T47D (cell line): ENCODE measurements at places on chromosomes 12 and 14.

- no peak for DNase-seq
Observed at GRCh38 chr12:15580431-15580830, 208.8 kb downstream of the EPS8 start.

GRCh38 chr14:80434574-80435321 lies 223.4 kb upstream of the DIO2 start:
- peak; percentile 58 for DNase-seq

GRCh38 chr14:35257809-35258208 lies 34.4 kb upstream of the PSMA6 start:
- DNase-seq = no peak

DNA sequence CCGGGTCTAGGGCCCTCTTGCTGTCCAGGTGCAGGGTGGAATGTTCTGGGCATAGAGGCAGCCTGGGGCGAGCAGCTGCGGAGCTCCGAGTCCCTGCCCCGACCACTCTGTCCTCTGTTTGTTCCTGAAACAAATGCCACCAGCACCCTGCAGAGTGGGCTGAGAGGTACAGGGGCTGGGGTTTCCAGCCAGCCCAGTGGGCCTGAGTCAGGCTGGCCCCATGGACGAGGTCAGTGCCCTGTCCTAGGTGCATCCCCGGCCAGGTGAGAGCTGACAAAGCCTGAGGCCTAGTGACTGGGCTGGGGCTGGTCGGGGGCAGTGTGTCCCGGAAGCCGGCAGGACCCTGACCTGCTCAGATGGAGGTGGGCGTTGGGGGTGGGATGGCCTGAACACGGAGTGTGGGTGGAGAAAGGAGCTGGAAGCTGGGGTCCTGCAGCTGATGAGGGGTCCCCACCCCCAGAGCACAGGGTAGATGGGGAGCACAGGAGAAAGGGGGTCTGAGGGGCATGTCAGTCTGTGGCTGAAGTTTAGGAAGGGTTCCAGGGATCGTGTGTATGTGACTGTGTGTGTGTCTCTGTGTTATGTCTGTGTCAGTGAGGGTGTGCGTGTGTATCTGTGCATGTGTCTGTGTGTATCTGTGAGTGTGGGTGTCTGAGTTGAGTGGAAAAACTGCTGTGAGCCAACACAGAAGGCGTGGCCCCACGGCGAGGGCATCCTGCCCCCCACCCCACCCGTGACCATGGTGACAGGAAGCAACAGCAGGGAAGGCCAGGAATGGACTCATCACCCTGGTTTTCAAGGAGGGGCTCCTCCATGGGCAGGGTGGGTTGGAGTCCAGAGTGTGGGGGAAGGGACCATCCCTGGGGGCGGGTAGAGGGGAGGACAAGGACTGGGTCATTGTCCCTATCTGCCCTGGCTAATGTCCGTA lies 2.4 kb upstream of the CRIP1 start:
- DNase-seq = no peak

- DNase-seq = no peak
Observed at GRCh38 chr12:95767703-95768102, 22.9 kb downstream of the NTN4 start.
